ENCODE measurements at places on chromosomes 4 and X.

DNA sequence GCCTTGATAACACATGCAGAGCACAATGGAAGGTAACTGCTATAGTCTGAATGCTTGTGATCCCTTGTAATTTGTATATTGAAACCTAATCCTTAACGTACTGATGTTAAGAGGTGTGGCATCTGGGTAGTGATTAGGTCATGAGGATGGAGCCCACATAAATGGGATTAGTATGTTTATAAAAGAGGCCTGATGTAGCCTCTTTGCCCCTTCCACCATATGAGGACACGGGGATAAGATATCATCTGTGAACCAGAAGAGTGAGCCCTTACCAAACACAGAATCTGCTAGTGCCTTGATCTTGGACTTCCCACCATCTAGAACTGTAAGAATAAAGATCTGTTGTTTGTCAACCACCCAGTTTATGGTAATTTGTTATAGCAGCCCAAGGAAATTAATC, 1074.2 kb upstream of the INTU start:
- no peak for DNase-seq

DNA sequence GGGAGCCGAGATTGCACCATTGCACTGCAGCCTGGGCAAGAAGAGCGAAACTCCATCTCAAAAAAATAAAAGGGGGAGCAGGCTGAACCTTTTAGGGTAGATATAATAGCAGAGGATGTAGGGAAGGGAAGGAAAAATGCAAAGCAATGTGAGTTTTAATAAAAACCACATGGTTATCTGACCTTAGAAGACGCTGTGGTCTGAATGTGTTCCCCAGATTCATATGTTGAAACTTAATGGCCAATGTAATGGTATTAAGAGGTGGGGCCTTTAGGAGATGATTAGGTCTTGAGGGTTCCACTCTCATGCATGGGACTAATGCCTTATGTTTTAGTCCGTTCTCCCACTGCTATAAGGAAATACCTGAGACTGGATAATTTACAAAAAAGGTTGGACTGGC, 114.1 kb upstream of the STX18 start:
- no peak for DNase-seq

DNA sequence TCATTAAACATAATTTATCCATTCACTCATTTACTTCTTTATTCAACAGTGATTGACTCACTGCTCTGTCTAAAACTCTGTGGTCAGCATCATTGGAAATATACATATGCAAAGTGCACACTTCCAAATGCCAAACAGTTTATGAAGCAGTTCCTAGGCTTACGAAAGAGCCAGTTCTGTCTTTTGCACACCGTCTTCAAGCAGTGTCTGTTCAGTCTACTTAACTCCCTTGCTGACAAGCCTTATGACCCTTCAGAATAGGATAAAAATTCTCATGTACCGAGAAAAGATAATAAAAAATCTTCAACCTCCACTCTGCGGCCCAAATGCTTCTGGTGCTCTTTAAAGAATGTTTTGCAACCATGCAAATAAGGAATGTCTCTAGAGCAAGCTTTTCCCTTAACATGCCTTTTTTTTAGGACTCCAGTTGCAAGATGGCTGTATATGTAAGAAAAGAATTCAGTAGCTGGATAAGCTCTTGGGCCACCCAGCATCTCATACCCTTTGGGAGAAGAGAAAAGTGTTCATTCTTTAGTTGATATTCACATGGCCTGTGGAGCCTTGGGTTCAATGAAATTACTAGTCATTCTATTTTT, 1037.0 kb upstream of the SLIT2 start:
- DNase-seq: no peak

GRCh38 chr4:106473515-106473914, 104.9 kb upstream of the GIMD1 start:
- no peak for DNase-seq

DNA sequence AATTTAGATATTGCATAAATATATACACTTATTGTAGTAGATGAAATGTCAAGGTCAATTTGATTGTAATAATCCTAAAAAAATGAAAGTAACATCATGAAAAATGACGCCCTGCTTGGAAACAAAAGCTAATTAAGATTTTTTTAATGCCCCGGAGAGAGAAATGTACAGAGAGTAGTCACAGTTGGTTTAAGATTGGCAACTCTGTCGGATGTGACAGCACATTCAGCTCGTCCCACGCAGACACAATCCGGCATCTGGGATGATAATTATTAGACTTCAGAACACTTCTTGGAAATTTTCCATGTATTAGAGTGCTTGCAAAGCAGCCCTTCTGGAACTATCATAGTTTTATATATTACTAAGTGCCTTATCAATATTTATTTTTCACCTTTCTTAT, 478.0 kb downstream of the PDHA2 start:
- DNase-seq: no peak

- DNase-seq: peak; percentile 59
These were observed 20.5 kb downstream of the AKAP4 start for GRCh38 chrX:50180073-50180940.

DNA sequence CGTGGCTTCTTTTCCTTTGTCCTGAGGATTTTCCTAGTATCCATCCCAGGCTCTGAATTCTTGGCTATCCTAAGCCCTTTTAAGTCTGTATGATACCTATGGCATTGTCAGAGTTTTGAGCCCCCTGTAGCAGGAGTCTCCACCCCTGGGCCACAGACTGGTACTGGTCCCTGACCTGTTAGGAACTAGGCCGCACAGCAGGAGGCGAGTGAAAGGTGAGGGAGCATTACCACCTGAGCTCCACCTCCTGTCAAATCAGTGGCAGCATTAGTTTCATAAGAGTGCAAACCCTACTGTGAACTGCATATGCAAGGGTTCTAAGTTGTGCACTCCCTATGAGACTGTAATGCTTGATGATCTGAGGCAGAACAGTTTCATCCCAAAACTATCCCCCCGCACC, 216.1 kb downstream of the RAPGEF2 start:
- no peak for DNase-seq

GRCh38 chr4:1052231-1052671, 40.8 kb downstream of the FGFRL1 start:
- DNase-seq: no peak

GRCh38 chr4:152998861-152999260, 62.7 kb downstream of the FHDC1 start:
- DNase-seq: no peak

DNA sequence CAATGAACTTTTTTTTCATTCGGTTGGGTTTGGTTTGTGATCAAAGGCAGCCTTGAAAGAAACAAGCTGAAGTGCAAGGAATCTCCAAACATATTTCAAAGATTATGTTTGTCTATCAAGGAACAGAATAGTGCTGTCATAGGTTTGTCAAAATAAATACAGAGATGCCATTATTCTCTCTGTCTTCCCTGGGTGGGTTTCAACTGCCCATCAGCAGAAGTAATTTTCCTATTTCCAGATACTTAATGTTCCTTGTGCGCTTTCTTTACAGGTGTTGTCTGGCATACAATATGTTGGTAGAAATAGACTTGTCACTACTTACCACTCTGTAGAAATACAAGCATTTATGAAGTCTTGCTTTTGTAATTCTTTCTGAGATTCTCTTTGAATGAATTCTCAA, 294.9 kb downstream of the PDHA2 start:
- no peak for DNase-seq

GRCh38 chr4:65968831-65969558, 298.7 kb upstream of the EPHA5 start:
- no peak for DNase-seq

DNA sequence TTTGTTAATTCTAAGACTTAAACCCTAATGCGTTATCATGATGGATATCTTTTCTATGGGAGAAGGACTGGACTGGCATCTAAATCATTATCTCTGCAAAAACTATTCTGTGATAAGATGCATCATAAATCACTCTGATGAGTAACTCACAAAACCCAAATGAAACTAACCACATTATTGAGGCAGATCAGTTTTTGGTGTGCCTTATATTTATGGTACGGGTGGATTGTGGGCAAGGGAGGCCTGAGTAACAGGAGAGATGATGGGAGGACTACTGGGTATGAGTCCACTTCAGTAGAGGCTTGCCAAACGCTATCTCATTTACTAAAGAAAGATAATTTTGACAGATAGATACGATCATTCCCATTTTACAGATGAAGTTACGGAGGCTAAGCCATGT, 66.4 kb upstream of the GUCY1A1 start:
- no peak for DNase-seq

DNA sequence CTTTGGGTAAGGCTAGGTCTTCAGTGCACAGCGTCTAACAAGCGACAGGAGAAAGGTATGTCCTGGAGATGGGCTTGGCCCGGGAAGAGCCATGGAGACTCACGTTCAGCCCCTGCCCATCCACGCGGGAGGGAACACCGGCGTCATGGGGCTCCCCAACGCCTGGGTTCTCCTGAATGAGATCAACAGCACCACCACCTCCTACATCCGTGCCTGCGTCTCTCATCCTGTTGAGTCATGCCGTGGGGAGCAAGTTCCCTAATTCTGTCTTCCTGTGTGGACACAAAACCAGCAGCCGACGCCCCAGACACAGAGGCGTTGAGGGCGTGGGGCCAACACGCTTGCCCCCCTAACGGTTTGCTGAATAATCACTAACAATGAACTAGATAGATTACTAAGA, 20.1 kb upstream of the IL3RA start:
- DNase-seq: no peak

Measured in ELF-1 (cell line).